ENCODE measurements at places on chromosomes 6 and 20.

GRCh38 chr6:24900917-24901697 lies 34.7 kb downstream of the RIPOR2 start:
- no peak for DNase-seq

- DNase-seq, result no peak
These were observed 2.9 kb upstream of the SSTR4 start for GRCh38 chr20:23032056-23032749.

- DNase-seq, result no peak
These were observed 104.9 kb downstream of the RPS12 start for GRCh38 chr6:132919045-132919860.

- no peak for DNase-seq
These were observed 345.4 kb downstream of the CD109 start for GRCh38 chr6:74041420-74041819.

- DNase-seq, result no peak
These were observed 747.8 kb downstream of the PTPRT start for GRCh38 chr20:42441864-42442331.

GRCh38 chr6:30763618-30764489 lies 19.5 kb upstream of the IER3 start:
- DNase-seq, result peak; percentile 30

GRCh38 chr6:78909391-78909790 lies 42.0 kb downstream of the IRAK1BP1 start:
- DNase-seq, result no peak

DNA sequence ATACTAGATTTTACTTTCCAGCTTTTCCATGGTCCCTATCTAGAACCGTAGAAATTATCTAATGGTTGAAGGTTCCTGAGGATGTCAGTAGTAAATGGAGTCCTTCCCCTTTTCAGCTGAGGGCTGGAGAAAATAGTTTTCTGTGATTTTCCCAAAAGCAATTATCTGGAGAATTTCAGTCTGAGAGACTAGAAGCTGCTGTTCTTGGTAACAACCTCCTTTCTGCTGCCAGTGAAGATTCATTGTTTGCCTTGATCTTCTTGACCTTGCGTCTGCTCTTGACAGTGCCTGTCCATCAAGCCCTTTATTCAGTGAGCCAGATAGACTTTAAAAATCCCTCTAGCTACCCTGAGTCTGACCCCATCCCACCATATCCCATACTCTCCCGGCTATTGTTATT lies 73.1 kb downstream of the PHACTR2 start:
- DNase-seq, result no peak

DNA sequence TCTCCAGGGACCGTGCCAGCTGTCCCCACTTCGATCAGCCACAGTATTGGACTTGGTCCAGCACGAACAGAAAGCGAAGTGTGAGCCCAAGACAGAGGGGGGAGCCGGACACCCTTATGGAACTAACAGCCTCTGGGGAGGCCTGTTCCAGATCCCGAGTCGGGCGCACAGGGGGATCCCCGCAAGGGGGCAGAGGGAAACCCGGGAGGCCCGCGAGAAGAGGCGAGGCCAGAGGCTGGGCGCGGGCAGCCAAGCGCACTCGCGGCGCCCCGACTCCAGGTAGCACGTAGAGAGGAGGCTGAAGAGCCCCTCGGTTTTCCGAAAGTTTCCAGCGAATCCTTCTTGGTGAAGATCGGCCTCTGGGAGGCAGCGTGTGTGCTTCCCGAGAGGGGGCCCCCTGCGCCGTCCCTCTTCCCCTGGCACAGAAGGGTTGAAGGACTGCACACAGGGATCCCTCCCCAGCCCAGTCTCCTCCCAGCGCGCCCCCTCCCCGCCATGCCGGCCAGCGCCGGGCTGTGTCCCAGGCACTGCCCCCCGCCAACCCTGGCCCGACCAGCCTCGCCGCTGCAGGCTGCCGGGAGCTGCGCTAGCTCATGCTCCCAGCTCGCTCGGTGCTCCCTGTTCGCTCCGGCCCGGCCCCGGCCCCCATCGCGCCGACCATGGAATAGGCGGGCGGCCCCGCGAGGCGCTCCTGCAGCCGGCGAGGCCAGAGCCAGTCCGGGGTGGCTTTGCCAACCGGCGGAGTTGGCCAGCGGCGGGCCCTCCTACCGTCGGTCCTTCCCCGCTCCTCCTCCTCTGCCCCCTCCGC lies 577 bp upstream of the SLC24A3 start:
- DNase-seq, result no peak

- no peak for DNase-seq
These were observed at the start of gene PKIG for GRCh38 chr20:44582311-44583025. Gene PKIG, plus strand, starts transcription at chr20:44582579. Its CDS starts 31,978 bp downstream, at chr20:44614557.

GRCh38 chr6:46174904-46175303 lies 4.1 kb upstream of the ENPP5 start:
- no peak for DNase-seq

- DNase-seq, result no peak
These were observed 19.7 kb downstream of the NINL start for GRCh38 chr20:25565578-25566157.

- no peak for DNase-seq
These were observed 7.7 kb downstream of the GNMT start for GRCh38 chr6:42968126-42968701.

GRCh38 chr6:138691595-138692057 lies 81.9 kb upstream of the CCDC28A start:
- DNase-seq, result no peak

- DNase-seq, result no peak
These were observed 7.0 kb downstream of the LBP start for GRCh38 chr20:38353316-38353715.

- DNase-seq, result no peak
These were observed 54.8 kb upstream of the BMP6 start for GRCh38 chr6:7671076-7671475.

DNA sequence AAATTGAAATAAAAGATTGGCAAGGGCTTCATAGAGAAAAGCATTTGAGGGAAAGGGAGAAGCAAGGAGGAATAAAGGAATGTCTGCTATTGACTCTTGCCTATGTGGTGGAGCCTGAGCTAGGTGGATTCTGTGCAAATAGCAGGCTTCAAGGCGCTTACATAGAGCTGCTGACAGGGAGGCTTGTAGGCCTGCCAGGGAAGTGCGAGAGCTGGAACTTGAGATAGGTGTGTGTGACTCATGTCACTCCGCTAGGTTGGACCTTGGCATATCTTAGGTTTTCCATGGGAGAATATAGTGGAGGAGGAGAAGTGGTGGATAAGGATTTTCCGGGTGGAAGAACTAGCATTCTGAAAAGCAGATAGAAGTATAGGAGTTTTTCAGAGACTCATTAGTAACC lies 14.0 kb downstream of the SNRNP48 start:
- no peak for DNase-seq

GRCh38 chr6:32979720-32980487 lies 11.5 kb downstream of the BRD2 start:
- DNase-seq, result no peak

GRCh38 chr20:50879649-50880550 lies 51.3 kb downstream of the ADNP start:
- DNase-seq, result no peak

GRCh38 chr6:125020385-125020784 lies 58.1 kb downstream of the RNF217 start:
- no peak for DNase-seq

GRCh38 chr6:157990321-157991066 lies 8.8 kb downstream of the SYNJ2 start:
- DNase-seq, result no peak

Measured in naive thymus-derived CD4-positive, alpha-beta T cell (primary cell).